ENCODE measurements at places on chromosomes 7 and 10.

GRCh38 chr10:52257692-52258075, 56.4 kb upstream of the DKK1 start:
- no peak for DNase-seq

DNA sequence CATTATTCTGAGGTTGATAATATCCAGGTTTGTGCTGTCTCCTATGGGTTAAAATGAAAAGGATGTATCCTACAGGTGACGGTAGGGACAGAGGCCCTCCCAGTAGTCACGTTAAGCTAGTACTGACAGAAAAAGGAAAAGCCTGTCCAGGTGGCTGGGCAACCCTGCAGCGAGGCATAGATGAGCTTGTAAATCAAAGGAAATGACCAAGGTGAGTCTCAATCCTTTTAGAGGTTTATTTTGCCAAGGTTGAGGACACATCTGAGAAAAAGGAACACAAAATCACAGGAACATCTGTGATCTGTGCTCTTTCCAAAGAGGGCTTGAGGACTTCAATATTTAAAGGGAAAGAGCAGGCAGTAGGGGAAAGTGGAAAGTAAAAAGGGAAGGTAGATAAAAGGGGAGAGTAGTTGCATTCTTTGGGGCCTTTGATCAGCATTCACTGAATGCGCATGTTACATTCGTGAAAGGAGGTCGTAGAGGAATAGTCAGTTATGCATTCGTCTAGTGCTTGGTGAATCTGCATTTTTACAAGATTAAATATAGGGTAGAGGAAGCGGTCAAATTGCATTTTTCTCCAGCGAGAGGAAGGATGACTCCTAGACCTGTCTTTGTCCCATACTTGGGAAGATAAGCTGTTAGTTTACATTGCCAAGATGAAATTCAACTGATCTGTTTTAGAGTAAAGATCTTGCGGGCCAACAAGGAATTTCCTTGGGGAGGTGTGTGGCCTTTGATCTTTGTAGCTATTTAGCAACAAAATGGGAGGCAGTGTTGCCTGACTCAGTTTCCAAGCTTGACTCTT, 884 bp upstream of the GSTO1 start:
- DNase-seq: no peak

DNA sequence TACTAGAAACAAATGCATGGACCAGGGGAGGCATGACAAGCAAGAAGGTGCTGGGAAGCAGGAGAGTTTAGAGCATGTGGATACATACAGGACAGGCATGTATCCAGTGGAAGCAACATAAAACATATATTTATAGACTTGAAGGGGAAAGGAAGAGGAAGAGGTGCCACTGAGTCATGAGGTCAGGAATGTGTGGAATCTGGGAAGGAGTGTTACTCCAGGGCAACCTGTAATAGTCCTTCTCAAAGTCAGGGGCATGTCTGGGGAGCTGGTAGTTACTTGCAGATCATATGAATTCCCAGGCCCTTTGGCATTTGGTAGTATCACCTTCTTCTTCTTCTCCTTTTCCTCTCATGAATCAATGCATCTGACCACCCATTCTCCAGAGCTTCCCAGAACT, 246.6 kb downstream of the XPNPEP1 start:
- no peak for DNase-seq

DNA sequence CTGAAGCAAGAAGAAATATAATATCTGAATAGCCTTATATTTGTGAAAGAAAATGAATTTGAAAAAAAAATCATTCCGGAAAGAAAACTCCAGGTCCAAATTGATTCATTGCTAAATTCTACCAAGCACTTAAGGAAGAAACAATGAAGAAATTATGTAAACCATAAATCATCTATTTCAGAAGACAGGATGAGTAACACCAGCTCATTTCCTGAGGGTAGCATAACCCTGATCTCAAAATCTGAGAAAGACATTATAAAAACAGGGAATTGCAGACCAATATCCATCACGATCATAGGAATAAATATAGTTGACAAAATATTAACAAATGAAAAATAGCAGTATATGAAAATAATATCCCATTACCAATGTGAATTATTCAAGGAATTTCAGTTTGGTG, 70.1 kb upstream of the RAB18 start:
- no peak for DNase-seq

- DNase-seq: no peak
Measured at GRCh38 chr10:99709480-99710229, 22.3 kb downstream of the COX15 start.

DNA sequence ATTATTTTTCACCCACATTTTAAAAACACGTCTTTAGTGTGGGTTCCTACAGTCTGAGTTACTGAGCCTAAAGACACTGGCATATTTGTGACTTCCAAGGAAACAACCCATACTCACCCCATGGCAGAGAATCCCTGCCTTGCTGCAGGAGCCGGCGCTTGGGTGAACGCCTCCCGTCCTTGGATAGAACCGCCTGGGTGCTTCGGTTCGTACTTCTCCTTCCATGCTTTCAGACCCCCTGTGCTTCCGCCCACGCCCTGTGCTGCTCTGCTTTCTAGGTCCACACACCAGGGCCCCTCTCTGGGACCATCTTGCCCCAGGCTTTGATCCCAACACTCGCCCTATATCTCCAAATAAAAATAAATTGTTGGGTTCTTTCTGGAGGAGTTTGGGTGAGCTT, 125.8 kb downstream of the PTPRN2 start:
- no peak for DNase-seq

DNA sequence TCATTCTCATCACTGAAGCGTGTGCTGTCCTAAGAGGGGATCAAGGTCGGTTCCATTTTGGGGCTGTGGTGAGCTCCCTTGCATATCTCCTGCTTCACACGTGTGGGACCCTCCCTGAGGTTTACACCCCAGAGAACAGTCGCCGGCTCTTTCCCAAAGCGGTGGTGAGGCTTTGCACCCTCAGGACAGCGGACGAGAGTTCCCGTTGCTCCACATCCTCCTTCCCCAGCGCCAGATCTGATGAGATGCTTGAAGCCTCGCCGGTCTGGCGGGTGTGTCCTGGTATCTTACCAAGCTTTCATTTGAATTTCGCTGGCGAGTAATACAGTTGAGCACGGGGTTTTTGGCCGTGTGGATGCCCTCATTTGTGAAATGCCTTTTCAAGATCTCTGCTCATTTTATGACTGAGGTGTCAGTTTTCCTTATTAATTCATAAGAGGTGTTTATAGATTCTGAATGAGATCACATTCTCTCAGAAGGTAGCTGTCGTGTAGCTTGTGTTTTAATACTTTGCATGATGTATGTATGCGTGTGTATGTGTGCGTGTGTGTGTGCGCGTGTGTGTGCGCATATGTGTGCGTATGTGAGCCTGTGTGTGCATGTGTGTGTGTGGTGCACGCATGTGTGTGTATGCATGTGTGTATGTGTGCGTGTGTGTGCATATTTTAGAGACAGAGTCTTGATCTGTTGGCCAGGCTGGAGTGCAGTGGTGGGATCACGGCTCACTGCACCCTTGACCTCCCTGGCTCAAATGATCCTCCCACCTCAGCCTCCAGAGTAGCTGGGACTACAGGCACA, 30.7 kb downstream of the ELFN1 start:
- no peak for DNase-seq

DNA sequence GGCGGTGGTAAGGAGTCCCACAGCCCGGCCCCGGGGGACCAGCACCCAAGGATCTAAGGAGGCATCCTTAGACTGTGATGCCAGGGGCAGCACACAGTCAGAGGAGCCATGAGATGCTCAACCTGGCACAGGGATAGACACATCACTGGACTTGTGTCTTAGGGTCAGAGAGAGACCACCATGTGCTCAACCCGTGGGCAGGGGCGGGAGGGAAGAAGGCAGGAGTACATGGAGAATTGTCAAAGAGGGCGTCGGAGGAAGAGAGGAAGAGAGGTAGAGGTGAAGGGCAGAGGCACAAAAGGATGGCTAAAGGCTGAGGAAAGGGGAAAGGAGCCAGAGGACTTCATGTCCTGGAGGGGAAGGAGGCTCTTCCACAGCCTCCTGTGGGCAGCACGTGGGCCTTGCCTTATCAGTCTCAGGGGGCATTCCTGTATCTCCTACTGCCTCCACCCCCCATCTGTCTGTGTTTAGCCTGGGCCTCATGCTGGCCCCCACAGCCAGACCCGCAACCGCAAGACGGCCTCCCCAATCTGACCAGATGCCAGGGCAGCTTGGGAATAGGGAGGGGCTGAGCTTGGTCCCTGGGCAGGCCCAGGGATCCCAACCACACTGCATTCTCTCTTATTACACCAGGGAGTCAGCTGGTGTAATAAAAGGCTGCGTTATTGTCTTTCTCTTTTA, 2.2 kb downstream of the ADCY1 start:
- no peak for DNase-seq

- no peak for DNase-seq
Measured at GRCh38 chr7:119033641-119034040, 809.1 kb downstream of the ANKRD7 start.

DNA sequence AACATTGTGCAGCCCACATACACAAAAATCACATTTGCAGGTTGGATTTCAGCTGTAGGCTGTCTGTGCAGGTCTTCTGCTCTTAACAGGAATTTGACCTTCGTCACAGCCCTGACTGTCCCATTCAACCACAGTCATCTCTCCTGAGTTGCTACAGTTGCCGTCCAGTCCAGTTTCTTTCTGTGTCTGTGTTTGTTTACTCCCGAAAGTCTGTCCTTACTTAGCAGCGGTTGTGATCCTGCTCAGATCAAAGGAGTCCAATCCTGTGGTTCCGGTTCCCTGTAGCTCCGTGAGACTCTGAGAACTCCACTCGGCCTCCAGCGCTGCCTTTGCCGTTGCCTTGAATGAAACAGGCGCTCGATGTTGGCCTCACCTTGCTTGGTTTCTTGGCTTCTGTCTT, 111.6 kb upstream of the GATA3 start:
- DNase-seq: no peak

- no peak for DNase-seq
Measured at GRCh38 chr10:49116509-49117375, 1.4 kb upstream of the VSTM4 start.

- DNase-seq: peak; percentile 62
Measured at GRCh38 chr10:87818505-87819288, 671 bp upstream of the ATAD1 start.

Data from posterior cingulate gyrus (tissue), 11 donors.